ENCODE measurements at places on chromosomes 11 and 22.
A peak's percentile ranks its signal among the peaks of the same experiment; 100 is the strongest.

GRCh38 chr22:41619979-41620588 lies 759 bp downstream of the DESI1 start:
- peak; percentile 60 for DNase-seq

- DNase-seq, result no peak
Measured at GRCh38 chr11:119828819-119829218, 99.8 kb upstream of the NECTIN1 start.

DNA sequence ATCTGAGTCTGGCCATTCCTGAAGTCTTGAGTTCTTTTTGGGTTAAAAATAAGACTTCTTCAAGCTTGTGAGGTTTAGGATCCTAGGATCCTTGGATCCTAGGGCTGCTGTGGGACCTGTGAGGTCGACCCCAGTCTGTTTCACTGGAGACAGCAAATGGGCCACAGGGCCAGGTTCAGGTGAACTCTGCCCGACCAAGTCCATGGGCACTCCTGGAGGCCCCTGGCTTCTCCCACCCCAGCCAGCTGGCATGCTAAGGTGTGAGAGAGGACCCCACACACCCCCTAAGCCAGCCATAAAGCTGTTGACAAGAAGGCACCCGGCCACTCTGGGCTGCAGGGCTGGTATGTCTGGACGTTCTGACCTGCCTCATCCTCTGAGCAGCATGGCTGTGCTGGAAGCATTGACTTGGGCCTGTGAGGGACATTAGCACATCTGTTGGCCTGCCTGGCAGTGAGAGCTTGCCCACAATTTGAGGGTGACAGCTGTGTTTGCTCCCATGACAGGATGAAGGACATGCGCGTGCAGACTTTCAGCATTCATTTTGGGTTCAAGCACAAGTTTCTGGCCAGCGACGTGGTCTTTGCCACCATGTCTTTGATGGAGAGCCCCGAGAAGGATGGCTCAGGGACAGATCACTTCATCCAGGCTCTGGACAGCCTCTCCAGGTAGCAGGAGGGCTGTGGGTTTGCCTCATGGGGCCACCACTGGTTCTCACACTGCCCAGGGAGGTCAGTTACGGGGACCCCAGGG lies 16.0 kb downstream of the CLDN5 start:
- no peak for DNase-seq

DNA sequence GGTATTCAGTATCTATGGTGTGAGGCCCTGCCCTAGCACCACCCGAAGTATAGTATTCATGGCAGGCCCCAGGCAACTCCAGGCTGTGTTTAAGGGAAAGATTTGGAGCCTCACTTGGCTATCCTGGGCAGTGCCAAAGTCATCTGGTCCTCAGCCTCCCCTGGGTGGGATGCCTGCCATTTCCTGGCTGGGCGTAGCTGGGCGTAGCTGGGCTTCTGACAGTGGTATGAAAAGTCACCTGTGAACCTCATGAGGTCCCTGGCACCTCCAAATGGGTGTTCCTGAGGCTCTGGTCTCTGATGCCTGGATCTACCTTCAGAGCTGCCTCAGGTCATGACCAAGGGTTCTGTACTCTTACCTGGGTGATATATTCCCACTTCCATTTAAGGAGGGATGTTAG lies 113.0 kb upstream of the PARVA start:
- DNase-seq, result no peak

DNA sequence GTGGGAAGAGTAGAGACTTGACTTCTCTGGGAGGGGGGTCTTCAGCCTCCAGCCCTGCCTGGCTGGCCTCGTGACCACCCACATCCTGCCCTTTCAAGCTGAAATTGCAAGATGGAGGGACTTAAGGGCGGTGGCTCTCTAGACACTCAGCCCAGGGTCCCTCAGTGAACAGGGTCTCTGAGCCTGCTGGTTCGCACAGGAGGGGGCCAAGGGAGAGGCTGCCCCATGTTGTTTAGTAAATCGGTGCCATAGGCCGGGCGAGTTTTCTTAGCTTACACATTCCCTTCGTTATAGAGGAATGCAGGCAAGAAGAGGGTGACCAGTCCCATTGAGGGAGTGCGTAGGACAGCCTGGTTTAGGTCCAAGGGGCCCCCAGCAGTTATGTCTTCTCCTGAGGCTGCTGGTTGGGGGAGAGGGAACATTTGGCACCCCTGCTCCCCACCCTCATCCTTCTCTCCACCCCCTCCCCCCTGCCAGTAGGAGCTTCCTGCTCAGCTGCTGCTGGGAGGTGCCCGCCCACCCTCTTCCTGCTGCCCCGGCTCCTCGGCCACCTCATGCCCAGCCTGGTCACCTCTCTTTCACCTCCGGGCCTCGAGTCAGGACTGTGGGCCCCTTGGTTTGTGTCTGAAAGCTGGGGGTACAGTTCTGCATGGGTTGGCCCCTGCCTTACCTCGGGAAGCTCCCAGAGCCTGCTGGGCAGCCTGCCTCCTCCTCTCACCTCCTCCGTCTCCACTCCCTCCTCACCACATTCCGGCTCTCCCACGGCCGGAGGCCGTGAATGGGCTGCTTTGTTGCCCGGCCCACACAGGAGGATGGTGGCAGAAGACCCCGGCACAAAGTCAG lies 3.9 kb downstream of the FRMD8 start:
- no peak for DNase-seq

DNA sequence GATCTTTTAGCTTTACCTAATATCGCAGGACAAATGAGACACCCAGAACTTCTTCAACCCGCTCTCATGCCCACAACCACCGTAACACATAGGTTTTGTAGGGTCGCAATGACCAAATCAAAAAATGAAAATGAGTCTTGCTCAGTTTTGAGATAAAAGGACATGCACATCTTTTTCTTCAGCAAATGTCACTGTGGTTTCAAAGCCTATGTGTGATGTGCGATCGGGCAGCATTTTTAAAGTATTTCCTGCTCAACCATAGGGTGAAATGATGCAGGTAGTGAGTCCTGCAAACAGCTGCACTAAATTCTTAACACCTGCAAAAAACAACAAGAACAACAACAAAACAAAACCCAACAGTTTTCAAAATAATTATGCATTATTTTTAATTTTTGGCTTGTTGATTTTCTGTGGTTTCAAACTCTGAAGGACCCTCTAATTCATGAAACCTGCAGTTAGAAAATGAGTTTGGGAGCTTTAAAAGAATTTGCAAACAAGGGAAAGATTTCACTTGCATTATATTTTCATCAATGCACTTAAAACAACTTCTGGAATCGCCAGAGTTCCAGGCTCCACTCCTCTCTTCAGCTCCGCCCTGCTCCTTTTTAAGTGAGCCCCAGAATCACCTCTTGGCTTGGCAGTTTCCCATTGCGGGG lies 79.4 kb downstream of the PRR5L start:
- DNase-seq, result no peak

DNA sequence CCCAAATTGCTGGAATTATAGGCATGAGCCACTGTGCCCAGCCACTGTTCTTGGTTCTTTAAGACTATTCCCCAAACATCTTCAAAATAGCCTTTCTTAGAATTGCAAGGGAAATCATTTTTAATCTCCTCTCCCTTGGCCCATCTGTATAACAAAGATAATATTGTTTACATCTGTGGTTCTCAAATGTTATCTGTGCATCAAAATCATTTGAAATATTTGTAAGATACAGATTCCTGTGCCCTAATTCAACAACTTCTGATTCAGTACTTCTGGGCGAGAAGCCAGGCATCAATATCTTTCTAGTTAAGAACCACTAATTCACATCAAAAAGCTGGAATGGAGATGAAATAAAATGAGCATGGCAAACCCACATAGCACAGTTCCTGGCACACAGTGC lies 83.0 kb downstream of the TMPRSS5 start:
- no peak for DNase-seq

DNA sequence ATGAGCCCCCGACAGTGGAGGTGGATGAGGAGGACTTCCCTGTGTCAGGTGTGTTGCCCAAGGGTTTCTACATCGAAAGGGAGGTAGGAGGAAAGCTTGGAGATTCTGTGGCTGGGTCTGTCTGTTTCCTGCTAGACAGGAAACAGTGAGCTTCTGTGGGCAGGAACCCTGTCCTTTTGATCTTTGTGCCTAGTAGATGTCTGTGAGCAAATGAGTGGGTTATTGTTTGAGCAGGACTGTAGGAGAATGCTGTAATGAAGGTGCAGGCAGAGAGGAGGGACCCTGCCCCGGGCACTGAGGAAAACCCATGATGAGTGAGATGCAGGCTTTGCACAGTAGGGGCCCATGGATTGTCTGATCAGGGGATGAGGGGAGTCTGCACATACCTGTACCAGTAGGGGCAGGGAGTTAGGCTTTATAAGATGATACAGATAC lies 14.0 kb downstream of the USP35 start:
- DNase-seq, result no peak

DNA sequence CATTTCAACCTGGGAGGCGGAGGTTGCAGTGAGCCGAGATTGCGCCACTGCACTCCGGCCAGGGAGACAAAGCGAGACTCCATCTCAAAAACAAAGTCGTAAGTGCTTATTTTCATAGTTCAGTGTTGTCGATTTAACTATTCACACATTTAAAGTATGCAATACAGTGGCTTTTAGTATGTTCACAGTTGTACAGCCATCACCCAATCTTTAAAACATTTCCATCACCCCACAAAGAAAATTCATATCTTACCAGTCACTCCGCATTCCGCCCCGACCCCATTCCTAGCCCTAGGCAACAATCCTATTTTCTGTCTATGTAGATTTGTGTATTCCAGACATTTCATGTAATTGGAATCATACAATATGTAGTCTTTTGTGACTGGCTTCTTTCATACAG lies 11.9 kb downstream of the IPO7 start:
- no peak for DNase-seq

DNA sequence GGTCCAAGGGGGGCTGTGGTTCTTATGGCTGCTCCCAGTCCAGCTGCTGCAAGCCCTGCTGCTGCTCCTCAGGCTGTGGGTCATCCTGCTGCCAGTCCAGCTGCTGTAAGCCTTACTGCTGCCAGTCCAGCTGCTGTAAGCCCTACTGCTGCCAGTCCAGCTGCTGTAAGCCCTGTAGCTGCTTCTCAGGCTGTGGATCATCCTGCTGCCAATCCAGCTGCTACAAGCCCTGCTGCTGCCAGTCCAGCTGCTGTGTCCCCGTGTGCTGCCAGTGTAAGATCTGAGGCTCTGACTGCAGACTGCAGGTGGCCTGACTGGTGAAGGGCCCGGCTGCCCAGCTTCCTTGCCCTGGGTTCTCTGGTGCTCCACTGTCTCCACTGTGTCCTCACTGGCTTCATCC lies 696 bp downstream of the KRTAP5-5 start:
- DNase-seq, result no peak

DNA sequence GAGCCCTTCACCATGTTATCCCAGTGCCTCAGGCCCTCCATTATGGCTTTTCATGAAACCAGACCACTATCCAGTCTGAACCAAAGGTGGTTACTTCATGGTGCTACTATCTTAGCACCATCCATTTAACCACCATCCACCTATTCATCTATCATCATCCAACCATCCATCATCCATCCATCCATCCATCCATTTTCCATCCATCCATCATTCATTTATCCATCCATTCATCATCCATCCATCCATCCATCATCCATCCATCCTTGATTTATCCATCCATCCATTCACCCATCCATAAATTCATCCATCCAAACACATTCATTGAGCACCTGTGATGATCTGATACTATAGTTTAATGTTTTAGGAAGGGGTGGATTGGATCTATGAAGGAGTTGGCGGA lies 93.5 kb downstream of the CCDC81 start:
- DNase-seq, result no peak

GRCh38 chr11:71425860-71426259 lies 22.3 kb downstream of the DHCR7 start:
- no peak for DNase-seq

DNA sequence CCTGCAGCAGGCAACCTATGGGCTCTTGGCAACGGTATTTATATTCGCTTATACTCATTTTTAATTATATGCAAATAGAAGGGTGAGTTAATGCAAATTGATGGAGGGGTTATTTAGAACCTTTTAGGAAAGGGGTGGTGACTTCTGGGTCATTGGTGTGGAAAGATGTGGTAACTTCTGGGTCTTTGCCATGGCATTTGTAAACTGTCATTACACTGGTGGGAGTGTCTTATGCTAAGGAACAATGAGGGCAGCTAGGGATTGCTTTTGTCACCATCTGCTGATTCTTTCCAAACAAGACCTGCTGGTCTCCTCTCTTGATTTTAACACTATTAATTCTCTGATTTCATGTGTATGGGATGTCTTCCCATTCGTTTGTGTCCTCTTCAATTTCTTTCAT lies 11.7 kb upstream of the KAT5 start:
- no peak for DNase-seq

DNA sequence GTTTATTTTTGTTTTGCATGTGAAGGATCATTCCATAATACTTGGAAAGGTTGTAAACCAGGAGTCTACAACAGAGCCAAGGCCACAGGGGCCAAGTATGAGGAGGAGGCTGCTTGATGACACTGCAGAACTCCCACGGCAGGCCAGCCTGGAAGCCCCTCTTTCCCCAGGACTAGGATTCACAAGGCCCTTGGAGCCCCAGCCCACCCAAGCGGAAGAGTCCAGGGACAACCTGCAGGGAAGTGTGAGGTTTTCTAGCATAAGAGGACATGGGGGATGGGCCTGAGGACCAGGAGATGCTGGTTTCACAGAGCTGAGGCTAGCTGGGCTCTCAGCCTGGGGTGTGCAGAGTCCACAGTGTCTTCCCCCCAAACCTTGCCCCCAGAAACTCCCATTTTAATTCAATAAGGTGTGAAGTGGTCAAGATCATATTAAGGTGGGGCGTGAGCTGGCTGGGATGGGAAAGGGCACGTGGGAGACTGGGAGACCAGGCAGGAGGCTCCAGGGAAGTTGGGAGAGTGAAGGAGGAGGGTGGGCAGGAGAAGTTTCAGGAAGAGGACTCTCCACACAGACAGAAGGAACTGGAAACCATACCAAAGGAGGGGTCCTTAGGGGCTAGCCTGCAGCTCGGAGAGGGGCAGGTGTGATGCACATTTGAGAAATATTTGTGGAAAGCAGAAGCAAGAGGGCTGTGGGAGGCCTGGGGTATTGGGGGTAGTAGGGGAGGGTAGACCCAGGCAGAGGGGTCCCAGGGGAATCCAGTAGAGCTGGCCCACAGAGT lies 12.4 kb downstream of the GNAZ start:
- DNase-seq, result no peak

DNA sequence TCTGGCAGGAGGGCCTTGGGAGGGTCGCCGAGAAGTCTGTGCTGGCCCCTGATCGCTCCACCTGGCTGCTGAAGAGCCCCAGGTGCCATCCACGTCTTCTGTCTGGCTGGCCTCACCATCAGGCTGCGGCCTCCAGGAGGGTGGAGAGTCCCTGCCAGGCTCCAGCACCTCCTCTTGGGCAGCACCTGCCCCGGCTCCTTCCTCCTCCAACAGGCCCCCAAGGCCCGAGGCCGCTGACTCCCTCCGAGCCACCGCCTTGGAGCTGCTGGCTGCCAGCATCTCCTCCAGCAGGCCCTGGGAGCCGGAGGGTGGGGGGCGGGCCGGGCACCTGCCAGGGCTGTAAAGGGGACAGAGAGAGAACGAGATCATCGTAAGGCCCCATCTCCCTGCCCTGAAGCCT lies 22.3 kb downstream of the TNKS1BP1 start:
- no peak for DNase-seq

- no peak for DNase-seq
Measured at GRCh38 chr11:21969841-21970240, 223.0 kb upstream of the ANO5 start.
